ENCODE measurements at places on chromosomes 1 and 21.

DNA sequence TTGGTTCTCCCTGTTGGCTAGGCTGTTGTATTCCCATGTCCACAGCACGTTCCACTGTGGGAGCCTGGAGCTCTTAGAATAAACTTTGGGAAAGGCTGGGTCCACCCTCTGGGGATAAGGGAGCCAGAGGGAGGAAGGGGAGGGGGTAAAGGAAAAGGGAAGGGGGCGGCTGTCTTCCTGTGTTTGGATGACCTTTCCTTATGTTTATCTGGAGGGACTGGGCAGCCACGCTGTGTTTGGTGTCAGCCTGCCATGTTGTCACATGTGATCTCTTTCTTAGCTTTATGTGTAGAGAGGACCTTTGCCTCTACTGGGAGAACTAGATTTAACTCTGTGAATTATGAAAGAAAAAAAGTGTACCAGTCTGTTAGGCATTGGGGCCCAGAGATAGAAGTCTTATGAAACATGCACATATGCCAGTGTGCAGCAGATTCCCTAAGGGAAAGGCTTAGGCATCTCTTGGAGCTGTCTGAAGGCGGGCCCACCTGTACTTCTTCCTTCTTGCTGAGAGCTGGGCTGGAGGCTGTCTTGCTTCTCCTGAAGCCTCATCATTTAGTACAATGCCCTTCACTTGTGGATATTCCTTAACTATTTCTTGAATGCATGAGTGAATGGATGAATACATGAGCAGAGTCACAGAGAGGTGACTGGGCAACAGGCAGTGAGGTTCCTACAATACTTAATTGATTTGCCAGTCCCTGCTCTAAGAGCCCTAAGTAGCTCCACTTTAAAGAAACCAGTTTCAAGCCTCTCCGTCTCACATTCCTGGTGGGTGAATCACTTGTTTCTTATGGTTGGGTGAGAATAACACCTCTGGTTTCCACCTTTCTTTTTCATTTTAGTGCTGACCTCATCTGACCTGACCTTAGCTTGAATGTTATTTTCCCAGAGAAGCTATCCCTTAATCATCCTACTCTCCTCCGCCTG is 62.5 kb upstream of the ARHGAP29 start:
- no peak for DNase-seq

- DNase-seq = no peak
Observed at GRCh38 chr1:28280977-28281381, 21.7 kb downstream of the SESN2 start.

- no peak for DNase-seq
Observed at GRCh38 chr1:167128261-167129227, 34.7 kb downstream of the STYXL2 start.

GRCh38 chr1:5509664-5510452 is 482.4 kb downstream of the NPHP4 start:
- peak; percentile 1 for DNase-seq

DNA sequence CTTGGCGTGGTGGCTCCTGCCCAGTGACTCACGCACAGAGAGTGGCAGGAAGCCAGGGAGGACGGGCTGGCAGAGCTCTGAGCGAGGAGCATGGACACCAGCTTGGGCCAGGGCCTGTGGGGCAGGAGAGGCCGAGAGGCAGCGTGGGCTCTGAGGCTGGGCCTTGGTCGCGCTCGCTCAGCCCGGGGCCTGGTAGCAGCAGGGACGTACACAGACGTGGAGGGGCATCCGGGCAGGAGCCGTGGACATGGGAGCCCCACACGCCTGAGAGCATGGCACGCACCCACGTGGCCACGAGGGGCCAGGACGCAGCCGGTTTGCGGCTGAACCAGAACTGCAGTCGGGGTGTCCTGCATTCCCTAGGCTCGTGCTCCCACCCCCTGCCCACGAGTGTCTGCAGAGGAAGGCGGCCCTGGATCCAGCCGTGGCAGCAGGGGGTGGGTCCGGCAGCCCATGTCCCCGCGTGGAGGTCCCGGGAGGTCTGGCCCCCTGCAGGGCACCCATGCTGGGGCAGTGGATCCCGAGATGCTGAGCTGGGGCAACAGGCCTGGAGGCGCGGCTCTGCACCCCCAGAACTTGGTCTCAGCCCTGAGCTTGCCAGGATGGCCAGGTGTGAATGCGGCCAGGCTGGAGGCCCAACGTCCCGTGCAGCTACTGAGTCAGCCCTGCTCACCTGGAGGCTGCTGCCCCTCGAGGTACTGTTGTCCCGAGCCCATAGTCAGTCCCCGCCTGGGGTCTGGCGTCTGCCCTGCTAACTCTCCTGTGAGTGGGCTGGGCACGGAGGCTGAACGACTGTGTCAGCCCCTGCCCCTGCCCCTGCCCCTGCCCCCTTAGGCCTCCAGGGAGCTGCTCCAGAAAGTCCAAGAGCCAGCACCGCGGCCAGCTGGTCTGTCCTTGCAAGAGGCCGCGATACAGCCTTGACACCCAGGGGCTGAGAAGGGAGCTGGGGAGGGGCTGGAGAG is 61.6 kb downstream of the SLX9 start:
- no peak for DNase-seq

GRCh38 chr1:201552941-201553351 is 14.0 kb downstream of the NAV1 start:
- DNase-seq = no peak

GRCh38 chr1:39379187-39379586 is 112.2 kb upstream of the BMP8A start:
- no peak for DNase-seq

DNA sequence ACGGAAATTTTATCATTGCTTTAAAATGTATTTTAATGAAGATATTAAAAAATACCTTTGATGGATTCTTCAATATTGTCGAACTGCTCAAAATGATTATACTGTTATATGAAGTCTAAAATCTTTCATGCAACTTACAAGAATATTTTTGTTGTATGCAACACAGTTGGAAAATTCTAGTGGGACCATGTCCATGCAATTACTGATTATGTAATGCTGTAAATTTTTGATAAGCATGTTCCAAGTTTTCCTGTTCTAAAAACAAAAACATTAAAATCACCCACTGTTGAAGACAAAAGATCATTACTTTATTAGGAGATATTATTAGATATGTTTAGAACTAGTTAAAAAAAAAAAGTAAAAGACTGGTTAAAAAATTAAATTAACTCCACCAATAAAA is 132.8 kb downstream of the NFIA start:
- no peak for DNase-seq

- DNase-seq = no peak
Observed at GRCh38 chr1:160407839-160408801, 7.8 kb downstream of the VANGL2 start.

DNA sequence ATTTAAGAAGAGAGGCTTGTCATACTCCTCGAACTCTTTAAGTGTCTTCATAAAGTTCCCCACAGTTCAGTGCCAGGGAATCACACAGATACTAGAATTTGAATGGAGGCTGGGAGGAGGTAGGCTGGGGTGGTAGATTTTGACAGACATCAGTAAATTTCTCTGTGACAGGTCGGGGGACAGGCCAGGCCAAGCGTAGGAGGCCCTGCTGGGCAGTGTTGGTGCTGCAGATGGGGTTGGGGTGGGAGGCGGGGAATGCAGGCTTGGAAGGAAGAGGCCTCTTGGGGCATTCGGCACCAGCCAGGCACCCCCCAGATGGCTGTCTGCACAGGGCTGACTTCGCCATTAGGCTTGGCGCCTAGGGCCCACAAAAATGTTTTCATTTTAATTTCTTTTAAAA is 84.0 kb downstream of the MAN1C1 start:
- no peak for DNase-seq

- DNase-seq = no peak
Observed at GRCh38 chr1:23283667-23284602, 60.1 kb downstream of the HNRNPR start.

DNA sequence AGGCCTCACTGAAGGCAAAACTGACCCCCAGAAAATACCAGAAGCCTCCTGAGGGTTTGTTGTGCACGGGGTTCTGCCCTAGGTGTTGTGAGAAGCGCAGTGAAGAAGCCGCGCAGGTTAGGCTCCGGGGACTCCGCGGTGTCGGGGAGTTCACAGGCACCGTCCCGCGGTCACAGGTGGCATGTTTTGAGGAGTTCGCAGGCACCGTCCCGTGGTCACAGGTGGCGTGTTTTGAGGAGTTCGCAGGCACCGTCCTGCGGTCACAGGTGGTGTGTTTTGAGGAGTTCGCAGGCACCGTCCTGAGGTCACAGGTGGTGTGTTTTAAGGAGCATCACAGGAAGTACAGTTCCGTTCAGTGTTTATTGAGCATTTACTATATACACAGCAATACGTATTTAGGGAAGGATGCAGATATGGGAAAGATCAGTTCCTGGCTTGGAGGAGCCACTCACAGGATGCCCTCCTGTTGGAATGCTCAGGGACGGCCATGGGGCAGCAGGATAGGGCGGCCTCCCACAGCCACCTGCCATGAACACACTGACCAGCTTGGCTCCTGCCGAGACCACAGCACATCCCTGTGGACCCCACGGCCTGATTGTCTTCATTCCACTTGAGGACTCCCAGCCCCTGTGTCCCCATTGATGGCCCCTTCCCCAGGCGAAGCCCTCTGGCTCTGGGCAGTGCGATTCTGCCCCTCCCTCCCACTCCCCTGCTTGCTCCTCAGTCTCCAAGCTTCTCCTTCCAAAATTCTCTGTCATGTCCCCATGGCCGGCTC is 86.0 kb upstream of the VAMP3 start:
- DNase-seq = no peak

DNA sequence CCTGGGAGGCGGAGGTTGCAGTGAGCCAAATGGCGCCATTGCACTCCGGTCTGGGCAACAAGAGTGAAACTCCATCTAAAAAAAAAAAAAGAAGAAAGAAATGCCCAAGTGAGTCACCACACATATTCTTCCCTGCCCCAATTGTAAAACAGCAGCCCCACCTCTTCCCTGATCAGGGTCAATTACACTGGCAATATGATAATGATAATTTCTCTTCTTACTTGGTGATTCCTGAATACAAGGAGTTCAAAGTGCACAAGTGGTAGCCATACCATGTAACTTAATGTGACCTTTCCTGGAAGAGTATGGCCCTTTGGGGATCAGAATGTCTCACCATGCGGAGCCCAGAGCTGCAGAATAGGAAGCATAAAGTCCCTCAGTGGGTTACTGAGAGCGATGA is 11.8 kb upstream of the CGN start:
- DNase-seq = no peak

- DNase-seq = no peak
Observed at GRCh38 chr1:155990005-155990739, 11.8 kb upstream of the ARHGEF2 start.

- no peak for DNase-seq
Observed at GRCh38 chr1:220884109-220884980, 5.1 kb downstream of the HLX start.

- DNase-seq = no peak
Observed at GRCh38 chr1:208668991-208669390, 424.8 kb upstream of the PLXNA2 start.

GRCh38 chr1:230123280-230124185 is 56.5 kb downstream of the GALNT2 start:
- no peak for DNase-seq

DNA sequence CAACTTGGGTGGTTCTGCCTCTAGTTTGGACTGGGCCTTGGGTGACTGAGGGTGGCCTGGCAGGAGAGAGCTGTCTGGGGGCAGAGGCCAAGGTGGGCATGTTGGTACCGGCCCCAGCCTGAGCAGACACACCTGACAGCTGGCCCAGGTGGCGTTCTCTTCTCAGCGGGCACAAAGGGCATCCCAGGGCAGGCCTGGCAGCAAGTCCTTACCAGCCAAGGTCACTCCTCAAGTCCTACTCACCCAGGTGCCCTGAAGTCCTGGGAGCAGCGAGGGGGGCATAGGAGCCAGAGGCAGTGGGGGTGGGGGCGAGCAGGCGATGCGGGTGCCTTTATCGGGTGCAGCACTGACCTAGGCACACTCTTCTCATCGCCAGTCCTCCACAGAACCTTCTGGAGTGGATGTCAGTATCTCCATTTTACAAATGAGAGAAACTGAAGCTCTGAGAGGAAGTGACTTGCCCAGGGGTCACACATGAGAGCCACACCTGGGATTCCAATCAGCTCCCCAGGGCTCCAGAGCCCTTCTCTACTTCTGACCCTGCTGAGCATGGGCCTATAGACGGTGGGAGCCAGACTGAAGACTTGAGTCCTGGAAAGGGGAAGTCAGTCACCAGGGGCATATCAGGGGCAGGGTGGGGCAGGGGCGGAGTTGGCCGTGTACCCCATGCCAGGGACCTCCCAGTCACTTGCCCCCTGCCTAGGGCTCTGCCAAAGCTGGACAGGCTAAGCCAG is 587 bp upstream of the SLC25A34 start:
- DNase-seq = no peak

DNA sequence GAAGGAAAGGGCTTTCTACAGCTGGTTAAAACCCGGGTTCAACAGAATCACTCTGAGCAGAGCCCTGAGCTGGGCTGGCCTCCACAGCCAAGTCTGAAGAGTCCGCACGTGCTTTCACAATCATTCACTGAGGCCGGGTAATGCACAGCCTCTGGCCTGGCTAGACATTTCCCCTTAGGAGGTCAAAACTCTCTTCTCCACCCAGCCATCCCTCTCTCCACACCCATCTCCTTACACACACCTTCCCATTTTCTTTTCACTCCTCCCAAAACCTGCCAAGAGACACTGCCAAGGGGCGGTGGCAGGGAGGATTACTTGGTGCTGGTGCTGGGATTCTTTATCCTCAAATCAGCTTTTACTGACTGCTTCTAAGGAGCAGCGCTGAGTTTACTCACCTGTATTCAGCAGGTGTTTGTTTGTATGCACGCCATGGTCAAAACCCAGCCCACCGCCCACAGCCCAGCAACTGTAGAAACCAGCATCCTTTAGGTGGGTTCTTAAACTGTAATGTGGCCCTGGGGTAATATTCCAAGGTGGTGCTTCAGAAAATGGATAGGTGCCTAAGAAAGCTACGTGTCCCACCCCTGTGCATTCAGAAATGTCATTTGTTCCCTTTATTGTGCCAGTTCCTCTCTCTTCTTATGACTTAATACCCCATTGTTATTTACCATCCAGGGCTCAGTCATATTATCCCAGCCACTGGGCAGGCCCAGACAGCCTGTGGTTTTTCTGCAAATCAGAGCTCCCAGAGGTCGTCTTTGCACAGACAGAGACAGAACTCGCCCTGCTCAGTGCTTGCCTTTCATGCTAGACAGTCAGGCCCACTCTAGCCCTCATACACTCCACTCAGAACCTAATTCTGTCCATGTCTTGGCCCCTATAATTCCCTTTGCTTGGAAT is 80.2 kb downstream of the ADSS2 start:
- DNase-seq = no peak

- no peak for DNase-seq
Observed at GRCh38 chr21:15566703-15567102, 163.1 kb upstream of the USP25 start.

- no peak for DNase-seq
Observed at GRCh38 chr1:35706846-35707600, 11.7 kb downstream of the C1orf216 start.

DNA sequence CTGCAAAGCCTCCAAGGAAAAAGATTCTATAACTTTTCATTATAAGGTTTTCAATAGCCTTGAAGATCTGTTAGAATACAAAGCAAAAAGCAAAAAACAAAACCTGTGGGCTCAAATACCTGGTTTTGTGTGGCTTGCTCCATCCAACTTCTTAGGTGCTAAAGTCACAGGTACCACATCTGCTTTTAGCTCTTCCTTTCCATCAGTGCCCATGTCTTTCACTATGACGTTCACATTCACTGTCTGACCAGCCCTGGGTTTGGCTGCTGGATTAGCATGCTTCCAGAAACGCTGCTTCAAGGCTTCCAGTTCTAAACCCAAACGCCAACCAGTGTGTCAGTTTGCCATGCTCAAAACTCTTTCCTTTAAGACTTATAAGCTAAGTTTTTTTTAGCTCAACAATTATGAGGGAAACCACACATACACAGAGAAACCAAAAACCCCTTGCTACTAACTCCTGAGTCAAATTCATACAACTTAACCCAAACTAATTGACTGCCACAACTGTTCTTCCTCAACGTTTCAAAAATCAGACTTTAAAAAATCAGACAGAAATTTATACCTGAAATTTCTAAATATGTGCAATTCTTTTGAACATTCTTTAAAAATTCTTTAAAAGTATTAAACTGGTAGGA is 16.0 kb downstream of the CLSPN start:
- no peak for DNase-seq
